Sigmoid colon (tissue), 7 donors: ENCODE measurements at places on chromosomes 7 and 10.

DNA sequence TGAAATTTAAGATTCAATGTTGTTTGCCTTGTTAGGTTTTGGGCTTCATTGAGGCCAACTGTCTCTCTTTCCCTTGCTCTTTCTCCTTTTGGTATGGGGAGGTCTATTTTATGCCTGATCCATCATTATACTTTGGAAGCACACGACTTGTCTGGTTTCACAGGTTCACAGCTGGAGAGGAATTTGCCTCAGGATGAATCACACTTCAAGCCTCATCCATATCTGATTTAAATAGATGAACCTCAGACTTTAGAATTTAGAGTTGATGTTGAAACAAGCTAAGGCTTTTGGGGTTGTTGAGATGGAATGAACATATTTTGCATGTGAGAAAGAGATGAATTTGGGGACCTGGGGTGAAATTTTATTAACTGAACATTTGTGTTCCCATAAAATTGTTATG, 150.5 kb upstream of the IGFBP3 start:
- DNase-seq, result no peak

DNA sequence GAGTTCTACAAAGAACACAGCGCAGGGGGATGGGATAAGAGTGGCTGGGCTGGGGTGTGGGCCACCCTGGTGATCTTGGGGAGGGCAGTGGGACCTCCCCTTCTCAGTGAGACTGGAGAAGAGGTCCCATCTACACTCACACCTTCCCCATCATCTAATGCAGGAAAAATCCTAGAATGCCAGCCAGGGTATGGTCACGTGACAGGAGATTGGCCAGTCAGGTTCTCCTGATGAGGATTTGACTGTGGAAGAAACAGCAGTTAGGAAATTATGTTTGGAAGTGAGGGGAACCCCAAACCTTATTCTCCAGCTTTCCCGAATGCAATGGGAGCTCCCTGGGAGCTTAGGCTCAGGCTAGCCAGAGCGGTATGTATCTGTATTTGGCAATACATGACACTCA, 158.8 kb upstream of the GRB10 start:
- DNase-seq, result no peak

DNA sequence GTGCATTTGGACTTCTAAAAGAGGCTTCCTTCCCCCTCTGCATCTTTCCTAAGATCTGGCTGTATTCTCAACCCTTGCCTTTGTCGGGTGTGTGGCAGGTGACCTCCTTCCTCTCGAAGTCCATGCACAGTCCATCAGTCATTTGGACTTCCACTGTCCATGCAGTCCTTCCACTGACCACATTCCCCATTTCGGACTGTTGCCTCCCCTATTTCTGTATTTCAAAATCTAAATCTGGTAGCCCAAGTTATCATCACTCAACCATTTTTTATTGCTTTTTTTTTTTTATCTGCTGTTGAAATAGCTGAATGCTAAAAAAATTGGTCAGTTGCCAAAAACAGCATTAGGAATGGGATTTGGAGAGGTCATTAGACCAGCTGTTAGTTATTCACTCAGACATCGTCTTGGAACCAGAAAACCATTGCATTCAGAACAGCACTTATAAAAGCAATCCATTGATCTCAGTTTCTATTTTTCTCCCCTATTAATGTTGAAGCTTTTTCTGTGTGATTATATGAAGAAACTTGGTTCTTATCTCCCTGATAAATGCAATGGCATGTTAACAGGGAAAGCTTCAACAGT, 575.6 kb downstream of the KIF20B start:
- no peak for DNase-seq

DNA sequence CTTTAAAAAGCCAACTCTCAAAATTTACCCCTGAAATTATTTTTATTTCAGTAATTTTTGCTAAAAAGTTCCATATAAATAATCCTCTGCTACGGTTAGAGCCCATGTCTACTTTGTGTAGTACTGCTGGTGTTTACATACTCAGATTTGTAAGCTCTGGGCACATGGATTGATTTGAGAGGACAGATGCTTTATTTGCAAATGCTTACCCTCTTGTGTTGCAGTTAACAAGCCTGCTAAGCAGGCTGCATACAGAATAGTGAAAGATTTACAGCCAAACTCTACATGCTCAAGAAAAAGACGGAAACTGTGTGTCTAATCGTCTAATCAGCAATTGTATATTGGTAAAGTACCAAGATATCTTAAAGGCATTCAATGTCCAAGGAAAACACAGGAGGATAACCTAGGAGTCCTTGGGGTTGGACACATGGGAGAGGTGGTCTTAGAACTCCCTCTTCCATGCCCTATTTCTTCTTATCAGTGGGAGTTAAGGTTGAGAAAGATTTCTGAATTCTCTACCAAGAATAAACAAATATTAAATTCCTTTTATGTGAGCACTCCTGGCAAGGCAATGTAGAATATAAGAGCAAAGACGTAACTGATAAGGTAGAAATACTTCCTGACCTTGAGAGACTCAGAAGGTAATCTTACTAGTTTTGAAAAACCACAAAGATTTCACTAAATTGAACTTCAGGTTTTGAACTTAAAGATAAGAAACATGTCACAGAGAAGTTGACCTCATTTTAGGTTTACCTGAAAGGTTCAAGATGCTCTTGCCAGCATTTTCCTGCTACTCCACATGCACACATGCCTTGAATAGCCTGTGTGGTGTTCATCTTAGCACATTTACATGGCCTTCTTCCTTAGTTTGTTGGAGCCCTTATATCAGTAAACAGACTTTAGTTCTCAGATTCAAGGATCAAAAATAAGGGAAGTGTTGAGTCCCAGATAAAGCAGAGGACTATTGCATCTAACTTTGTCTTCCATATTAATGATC, 1216.5 kb downstream of the SORCS3 start:
- no peak for DNase-seq

DNA sequence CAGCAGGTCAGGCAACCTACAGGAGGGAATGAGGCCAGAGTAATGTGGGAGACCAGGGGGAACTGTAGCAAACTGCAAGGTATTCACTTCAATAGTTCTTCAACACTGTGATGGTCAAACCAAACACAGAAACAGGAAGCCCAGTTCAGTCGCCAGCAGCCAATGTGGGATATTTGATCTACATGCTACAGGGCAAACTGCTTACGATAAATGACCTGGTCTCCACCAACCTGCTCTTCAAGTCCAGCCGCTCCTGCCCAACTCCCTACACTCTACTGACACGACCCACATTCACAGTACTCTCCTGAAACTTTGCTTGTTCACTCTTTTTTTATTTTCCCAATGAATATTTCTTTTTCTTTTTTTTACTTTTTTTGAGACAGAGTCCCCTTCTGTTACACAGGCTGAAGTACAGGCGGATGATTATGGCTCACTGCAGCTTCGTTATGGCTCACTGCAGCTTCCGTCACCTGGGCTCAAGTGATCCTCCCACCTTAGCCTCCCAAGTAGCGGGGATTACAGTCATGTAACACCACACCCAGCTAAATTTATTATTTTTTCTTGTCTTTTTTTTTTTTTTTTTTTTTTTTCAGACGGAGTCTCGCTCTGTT, 42.1 kb downstream of the MDH2 start:
- DNase-seq, result no peak

DNA sequence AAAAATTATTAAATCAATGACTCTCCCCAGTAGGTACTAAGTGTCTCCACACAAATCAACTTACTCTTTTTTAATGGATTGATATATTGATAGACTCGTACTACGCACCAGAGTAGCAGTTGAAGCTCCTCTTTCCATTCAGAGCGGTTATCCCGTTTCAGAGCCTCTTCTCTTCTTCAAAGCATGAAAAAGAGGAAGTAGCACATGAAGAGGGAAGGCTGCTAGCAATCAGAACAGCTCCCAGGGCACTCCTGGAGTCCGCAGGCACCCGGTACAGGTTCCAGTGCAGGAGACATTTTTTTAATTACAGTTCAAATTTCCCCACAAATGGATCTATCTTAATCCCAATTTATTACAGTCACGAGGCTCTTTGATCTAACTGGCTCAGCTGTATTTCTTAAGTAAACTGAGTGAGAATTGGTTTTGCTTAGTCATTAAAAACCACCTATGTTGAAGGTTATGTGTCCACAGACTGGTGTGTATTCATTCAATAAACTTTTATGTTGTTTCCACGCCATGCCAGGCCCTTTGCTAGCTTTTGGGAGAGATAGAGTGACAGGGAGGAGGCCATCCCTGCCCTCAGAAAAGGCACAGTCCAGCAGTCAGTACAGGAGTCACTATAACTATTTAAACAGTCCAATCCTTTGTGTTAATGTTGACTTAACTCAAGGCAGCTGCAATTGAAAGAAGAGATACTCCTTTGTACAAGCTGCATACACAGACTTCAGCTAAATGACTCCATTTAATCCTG, 32.1 kb upstream of the CALN1 start:
- no peak for DNase-seq

GRCh38 chr10:47166405-47166777, 133.6 kb upstream of the GDF10 start:
- DNase-seq, result no peak

DNA sequence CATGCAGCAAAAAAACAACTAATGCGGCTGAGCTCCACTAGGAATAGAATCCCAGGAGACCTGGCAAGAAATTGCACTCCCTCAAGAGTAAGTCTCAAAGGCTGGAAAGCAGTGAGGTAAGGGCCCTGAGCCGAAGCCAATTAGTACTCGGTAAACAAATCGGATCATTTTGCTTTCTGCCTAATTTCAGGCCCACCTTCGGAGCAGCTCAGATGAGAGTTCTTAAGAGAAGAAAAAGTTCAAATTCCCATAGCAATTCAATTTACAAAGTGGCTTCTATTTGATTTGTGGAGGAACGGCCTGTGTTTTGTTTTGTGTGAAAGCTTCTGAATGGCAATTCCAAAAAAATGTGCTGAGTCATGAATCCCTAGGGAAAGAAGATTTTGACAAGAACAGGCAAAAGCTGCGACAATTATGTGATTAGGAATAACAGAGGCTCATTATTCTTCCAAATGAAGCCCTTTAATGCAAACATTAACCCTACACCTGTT, 60.9 kb downstream of the SLC16A9 start:
- DNase-seq, result no peak

- no peak for DNase-seq
Observed at GRCh38 chr7:91411060-91411459, 146.8 kb downstream of the FZD1 start.

DNA sequence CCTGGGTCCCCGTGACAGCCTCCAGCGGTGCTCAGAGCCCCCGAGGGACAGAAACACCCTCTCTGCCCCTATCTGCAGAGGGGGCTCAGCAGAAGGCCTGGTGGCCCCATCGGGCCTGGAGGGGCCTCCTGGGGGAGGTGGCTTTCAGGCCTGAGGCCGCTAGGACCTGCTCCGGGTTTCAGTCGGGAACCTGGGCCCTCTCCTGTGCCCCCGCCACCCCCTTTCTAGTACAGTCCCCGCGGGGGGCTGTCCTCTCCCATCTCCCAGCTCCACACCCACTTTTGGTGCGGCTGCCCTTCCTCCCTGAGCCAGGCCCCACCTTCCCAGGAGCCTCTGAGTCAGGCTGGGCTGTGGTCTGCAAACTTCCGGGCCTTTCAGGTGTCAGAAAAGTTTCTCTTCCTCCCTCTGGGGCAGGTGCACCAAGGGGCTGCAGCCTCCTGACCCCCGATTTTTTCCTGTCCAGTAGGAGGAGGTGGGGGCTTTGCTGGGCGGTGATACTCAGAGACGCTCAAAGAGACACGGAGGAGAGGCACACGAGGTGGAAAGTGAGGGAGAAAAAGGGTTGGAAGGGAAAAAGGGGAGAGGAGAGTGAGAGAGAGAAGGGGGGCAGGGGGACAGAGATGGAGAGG, 692 bp downstream of the CARD11 start:
- no peak for DNase-seq

GRCh38 chr10:105146436-105146835, 505.3 kb downstream of the SORCS3 start:
- DNase-seq, result no peak

- DNase-seq, result no peak
Observed at GRCh38 chr10:95388109-95388471, 97.3 kb upstream of the PDLIM1 start.

GRCh38 chr7:44658979-44659378, 52.6 kb downstream of the OGDH start:
- DNase-seq, result no peak

GRCh38 chr7:47677664-47678063, 95.8 kb upstream of the TNS3 start:
- DNase-seq, result no peak

- no peak for DNase-seq
Observed at GRCh38 chr10:100020142-100020885, 10.6 kb upstream of the DNMBP start.

DNA sequence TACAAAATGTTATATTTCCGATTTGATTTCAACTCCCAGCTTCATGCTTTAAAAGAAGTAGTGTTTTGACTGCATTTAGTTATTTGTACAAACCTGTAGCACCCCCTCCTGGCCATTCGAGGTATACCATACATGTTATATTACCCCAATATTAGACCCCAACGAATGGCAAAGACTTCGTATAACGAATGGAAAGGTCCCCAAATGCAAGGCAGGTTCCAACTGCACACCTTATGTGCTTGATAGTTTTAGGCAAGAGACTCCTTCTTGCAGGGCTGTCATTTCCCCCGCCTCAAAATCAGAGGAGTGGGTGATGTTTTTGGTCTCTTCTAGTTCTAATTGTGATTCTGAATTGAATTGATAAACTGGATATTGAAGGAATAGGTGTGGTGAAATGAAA, 101.1 kb upstream of the TARP start:
- DNase-seq, result no peak

DNA sequence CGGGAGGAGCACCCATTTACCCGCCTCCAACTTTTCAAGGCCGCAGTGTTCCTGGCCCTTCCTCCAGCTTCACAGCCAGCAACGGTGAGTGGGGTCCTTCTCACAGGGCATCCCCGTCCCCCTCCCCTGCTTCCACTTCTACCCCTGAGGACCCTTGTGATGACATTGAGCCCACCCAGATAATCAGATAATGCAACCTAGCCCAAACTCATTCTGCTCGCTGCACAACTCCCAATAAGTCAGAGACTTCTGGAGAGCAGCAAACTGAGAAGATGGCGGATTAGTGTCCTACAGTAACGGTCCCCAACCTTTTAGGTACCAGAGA, 74.5 kb downstream of the OAT start:
- no peak for DNase-seq

DNA sequence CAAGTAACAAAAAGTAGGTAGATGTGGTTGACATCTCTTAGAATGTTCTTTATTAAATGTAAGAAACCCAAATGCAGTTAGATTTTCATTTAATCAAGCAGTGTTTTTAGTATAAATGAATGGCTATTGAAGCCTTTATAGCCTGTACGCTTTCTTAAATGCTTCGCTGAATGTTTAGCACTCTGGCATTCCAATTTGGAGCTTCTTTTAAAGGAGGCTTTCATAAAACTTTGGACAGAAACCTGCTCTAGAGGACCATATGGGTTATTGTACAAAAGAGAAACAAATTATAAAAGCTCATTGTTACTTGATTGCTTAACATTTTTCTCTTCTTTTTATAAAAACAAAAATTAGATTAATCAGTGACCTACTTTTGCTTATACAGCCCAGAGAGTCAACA, 59.5 kb downstream of the KCND2 start:
- no peak for DNase-seq
